Left lung (tissue), 14 donors: ENCODE measurements at places on chromosomes 4 and X. TPM values are rescaled to one million over a fixed set of nuclear protein-coding genes. Genes with fewer than 3 reads are reported as not detected.

- DNase-seq: no peak
These were observed 12.8 kb downstream of the ATP5ME start for GRCh38 chr4:661231-661630.

The HSPA4L gene
- polyA plus RNA-seq: 7.5 TPM

- DNase-seq: no peak
These were observed 231.4 kb upstream of the MID1 start for GRCh38 chrX:10851809-10852208.

DNA sequence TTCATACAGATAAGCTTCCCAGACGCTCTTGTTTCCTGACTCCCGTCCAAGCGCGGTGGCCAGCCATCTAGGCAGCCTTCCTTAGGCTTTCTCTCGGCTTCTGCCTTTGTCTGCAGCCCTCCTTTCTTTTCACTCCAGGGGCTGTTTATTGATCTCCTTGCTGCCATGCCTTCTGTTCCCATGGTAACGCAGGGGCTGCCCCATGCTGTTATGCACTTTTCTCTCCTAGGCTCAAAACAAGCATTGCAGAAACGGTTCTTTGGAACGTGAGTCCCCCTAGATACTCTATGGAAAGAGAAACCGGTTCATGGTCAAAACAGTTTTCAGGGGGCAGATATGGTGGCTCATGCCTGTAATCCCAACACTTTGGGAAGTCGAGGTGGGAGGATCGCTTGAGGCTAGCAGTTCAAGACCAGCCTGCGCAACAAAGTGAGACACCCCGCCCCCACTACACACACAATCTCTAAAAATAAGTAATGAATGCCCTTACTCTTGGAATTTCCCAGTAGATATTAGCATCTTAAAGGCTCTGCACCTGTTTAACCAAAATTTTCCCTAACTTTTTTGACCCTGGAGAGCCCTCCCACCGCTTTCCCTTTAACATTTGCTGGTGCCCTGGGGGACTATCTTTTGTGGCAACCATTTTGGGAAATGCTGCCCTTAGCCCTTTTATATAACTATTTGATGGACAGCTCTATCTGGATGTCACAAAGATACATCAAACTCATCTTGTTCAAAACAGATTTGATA lies 53.9 kb upstream of the ZNF157 start:
- no peak for DNase-seq

The PGAM4 gene
- polyA plus RNA-seq: 0.26 TPM

The SETD7 gene
- 17.4 TPM for polyA plus RNA-seq

GRCh38 chr4:52103319-52103718 lies 52.2 kb downstream of the SPATA18 start:
- no peak for DNase-seq

DNA sequence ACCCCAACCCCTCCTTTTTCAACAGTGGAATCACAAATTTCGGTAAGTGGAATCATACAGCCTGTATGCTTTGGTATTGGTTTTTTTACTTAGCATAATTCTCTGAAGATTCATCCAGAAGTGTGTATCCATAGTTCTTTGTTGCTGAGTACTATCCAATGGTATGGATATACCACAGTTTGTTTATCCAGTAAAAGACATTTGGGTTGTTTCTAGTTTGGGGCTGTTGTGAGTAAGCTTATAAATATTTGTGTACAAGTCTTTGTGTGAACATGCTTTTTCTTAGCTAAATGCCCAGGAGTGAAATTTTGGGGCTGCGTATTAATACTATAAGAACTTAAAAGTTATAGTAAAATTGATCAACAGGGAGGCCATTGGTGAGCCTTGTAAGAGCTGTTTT lies 57.5 kb upstream of the GC start:
- no peak for DNase-seq

DNA sequence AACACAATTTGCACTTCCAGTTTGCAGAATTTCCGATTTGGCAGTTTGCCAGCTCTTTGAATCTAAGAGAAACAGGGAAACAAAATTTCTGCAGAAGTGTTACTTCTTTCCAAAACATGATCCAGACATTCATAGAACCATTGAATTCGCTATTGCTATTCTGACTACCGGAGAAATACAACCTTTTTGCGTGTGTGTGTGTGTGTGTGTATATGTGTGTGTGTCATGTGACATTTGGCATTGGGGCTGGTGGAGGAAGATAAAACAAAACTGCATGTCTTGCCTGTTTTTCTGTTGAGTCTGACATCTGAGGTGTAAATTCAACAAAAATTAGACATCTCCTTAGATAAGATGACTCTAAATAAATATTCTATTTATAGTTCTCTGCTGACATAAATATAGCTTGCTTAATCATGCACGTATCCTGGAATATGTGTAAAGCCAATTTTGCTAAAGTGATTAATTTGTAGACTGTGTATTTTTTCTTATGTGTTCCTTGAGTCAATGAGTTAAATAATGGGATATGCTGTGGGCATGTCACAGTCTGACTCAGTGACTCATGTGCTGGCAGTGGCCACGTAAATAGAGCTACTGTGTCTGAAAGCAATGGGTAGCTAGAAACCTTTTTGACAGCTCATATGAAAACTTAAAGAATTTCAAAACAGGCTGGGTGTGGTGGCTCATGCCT lies 98.9 kb downstream of the HPGD start:
- DNase-seq: peak; percentile 43

GRCh38 chrX:96982161-96982560 lies 98.5 kb downstream of the RPA4 start:
- DNase-seq: no peak

GRCh38 chr4:137471461-137471860 lies 60.8 kb downstream of the PCDH18 start:
- DNase-seq: no peak

The GAGE2A gene
- polyA plus RNA-seq: not detected

The EXOC1L gene
- not detected for polyA plus RNA-seq

The EREG gene
- 0.20 TPM for polyA plus RNA-seq

The CT45A2 gene
- 0.97 TPM for polyA plus RNA-seq

DNA sequence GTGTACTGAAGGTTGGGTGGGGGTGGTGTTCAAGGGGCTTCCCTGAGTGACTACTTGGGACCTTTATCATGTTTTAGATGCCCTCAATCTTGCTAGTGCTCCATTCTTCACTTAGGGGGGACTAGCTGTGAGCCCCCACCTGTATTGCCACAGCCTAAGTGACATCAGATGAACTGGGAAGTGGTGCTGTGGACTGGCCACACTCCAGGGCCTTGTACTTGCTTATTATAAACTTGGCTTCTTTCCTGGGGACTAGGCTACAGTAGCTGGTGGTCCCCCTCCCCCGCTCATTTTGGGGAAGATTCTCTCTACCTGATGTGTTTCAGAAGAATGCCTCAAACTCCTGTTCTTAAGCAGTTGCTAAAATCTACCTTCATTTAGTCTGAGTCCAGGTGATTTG lies 46.7 kb upstream of the WDR1 start:
- DNase-seq: no peak

DNA sequence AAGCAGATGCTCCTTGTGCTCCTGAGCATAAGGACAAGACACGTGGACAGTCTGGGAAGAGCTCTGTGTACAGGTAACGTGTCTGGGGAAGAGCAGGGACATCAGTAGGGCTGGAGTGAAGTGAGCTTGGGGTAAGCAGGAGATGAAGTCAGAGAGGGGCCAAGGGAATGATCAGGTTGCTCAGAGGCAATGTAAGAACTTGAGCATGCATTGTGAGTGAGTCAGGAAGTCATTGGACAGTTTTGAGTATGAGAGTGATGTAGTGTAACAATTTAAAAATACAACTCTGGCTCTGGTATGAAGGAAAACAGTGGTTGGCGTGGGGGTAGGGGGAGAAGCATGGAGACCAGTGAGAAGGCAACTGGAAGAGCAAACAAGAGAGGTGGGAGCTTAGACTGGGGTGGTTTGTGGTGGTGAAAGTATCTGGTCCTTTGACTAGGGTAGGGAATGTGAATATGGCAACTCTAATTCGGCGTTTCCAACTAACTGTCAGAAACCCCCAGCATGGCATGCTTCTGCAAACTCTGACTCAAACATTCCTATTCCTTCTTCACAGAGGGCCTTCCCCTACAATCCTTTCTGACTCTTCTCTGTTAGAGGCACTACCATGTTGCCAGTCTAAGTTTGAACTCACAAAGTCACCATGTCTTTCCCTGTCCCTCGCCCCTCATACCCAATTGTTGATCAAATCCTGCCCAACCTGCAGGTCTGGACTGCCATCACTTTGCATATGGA lies 57.2 kb downstream of the STBD1 start:
- DNase-seq: no peak

The EDA2R gene
- polyA plus RNA-seq: 1.3 TPM

The MAGED4B gene
- 93.9 TPM for polyA plus RNA-seq

DNA sequence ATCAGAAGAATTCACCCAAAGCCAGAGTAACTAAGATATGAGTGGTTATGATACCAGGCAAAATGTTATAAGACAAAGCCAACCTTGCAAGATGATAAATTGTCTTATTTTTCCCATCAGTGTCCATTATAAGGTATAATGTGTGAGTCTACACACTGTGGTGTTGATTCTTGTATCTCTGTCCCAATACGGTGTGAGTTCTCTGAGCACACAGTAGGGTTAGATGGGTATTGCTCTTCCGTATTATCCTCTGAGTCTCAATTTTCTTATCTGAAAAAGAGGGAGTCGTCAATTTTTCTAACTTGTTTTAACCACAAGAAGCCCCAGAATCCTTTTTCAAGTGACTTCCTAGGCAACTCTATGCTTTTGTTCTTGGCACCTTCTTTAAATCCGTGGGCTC lies 69.9 kb downstream of the HMGB2 start:
- DNase-seq: no peak

DNA sequence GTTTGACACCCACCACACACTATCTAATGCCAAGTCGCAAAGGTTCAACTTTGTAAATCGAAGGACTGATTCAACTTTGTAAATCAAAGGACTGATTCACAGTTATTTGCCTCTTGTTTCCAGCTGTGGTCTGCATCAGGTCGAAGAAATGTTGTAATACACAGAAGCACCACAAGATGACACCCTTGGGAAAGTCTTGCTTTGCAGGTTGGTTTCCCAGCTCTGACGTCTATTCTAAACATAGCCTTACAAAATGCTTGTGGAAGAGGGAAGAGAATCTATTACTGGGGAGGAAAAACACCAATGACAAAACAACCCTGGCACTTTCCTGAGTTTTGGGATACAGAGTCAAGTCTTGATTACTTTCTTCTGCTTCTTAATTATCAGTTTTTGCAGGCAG lies 35.3 kb downstream of the SUPT20HL1 start:
- peak; percentile 60 for DNase-seq

DNA sequence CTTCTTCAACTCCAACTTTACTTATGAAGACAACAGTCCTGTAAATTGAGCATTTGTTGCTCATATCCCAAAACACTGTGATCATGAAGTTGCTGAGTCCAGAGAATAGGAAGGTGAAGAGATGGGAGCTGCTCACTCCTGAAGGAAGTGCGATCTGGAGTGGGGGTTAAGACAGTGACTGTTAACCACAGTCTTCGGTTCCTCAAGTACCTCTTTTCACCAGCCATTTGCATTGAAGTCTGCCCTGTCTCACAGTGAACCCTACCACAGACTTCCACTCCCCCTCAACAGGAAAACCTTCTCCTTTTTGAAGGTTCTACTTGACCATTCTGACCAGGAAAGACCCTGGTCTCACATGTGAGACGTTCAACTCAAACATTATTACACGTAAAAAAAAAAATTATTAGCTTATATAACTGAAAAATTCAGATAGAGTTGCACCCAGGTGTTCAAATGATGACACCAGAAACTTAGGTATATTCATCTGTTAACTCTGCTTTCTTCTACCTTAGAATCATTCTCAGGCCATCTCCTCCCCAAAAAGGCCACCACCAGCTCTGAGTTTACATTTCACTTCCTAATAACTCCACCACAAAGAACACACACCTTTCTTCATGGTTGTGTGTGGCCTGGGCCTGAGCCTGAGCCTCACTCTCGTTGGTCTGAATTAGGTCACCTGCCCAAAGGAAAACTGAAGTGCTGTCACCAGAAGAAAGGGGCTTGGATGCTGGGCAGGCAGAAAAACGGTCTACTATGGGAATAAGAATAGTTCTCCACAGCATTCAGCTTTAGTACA lies 199.2 kb downstream of the DCTD start:
- no peak for DNase-seq

DNA sequence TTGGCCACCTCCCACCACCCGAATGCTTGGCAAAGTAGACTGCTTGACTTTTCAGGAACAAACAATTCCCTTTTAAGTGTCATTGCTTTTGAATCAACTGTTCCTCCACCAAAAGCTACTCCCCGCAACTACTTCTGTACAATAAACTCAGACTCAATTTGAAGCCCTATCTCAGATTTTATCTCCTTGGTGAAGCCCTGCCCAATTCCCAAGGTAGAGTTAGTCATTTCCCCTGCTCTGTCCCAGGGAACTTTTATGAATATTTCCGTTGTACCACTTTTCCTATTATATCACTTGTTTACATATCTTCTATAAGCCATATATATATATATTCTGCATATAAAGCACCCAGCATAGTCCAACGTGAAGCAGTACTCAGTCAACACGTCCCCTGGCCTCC lies 102.8 kb downstream of the C4orf51 start:
- no peak for DNase-seq
